Stimulated activated CD8-positive, alpha-beta memory T cell treated with anti-CD3 and anti-CD28 coated beads, Interleukin-4, amount 100 ng/mL, for 1 hour (primary cell): ENCODE measurements at places on chromosomes 12 and 14.
A peak's percentile ranks its signal among the peaks of the same experiment; 100 is the strongest.

- no peak for DNase-seq
Observed at GRCh38 chr14:66072190-66073084, 413.7 kb upstream of the CCDC196 start.

DNA sequence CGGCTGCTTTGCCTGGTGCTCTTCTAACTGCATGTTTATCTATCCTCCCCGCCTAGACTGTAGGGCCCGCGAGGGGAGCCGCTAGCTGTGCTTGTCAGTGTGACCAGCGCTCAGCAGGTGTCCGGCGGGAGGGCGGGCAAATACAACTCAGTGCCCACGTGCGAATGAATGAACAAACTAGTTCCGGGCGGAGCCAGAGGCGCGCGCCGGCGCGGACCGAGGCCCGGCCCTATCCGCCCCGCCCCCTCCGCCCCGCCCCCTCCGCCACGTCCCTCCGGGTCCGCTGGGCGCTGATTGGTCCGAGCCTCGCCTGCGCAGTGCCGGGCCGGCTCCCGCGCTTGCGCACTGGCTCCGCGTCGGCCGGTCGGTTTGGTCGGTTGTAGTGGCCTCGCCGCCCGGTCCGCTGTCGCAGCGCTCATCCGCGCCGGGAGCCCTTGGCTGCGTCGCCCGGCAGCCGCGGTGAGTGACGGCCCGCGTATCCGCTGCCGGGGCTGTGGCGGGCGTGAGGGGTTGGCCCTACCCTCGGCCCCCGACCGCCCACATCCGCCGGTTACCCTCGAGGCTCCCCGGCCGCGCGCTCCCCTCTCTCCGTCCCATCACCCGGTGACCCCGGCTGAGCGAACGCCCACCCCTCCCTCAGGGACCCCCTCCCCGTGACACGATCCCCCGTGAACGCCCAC lies 60.0 kb downstream of the DDX51 start:
- peak; percentile 76 for DNase-seq

DNA sequence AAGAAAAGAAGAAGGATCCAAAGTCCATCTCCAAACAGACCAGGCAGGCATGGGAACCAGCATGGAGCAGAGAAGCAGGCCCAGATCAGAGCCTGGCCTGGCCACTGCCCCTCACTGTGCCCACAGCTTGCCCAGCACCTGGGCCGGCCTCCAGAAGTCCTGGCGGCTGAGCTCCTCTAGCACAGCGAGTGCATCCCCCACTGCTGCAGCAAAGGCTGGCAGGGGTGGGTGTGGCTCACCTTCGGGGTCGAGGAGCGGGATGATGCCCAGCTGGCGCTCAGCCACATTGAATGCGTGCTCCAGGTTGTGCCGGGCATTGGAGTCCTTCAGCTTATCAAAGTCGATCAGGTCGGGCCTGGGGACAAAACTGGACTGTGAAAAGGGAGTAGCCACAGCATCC lies 78.7 kb downstream of the SPTB start:
- no peak for DNase-seq

DNA sequence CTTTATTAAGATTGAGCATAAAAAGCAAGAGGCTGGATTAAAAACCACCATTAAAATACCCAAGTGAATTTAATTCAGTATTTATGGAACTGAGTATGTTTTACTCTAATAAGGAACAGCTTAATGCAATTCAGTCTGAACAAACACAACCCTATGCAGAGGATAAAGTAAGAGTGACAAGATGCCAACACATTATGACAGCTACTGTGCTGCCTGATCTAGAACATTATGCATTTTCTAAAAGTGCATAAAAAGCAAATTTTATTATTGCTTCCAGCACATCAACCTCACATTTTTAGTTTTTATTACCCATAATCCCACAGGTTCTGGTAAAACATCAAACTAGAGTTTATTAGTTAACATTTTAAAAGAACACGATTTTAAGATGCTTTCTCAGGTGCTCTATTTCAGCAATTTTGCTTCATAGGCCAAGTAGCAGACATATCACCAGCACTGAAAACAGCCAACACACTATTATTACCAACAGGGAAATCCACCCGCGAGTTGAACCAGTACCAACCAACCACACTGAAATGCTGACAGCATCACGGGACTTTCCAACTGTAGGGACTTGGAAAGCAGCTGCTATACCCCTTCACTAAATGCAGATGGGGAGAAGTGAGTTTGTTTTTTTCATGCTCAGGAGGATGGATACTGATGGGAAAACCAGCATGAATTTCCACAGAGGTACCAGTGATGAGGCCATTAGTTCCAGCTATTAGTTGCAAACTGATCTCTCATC lies 372.1 kb downstream of the KCNH5 start:
- no peak for DNase-seq

GRCh38 chr12:13179211-13180074 lies 17.1 kb upstream of the EMP1 start:
- DNase-seq: peak; percentile 21

GRCh38 chr12:22069851-22070250 lies 23.8 kb downstream of the CMAS start:
- no peak for DNase-seq

GRCh38 chr12:132191715-132192553 lies 47.7 kb downstream of the NOC4L start:
- no peak for DNase-seq

DNA sequence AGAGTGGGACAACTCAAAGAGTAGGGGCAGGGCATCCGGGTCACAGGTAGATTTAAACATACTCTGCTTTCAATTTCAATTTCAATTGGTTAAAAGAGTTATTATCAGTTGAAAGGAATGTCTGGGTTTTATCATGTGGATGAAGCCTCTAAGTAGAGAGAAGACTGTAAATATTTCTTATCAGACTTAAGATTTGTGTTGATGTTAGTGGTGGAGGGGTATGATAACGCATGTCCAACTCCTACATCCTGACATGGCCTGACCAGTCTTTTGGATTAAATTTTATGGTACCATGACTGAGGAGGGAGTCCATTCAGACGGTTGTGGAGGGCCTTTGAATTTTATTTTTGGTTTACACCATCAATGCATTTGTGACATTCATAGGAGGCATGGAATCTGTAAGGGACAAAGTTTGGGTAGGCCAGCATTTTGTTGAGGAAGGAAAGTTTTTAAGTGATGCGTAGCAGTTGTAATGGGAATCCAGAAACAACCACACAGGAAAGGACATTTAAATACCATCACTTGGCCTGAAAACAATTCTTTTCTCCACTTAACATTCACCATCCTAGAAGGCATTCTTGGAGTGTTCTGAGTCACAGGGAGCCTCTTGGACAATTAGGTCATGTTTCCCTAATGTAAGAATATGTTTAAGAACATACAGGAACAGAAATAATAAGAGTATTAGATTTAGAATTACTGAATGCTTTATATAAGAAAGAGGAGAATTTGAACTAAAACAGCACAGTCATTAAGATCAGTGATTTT lies 371.9 kb downstream of the ATP23 start:
- DNase-seq: no peak

DNA sequence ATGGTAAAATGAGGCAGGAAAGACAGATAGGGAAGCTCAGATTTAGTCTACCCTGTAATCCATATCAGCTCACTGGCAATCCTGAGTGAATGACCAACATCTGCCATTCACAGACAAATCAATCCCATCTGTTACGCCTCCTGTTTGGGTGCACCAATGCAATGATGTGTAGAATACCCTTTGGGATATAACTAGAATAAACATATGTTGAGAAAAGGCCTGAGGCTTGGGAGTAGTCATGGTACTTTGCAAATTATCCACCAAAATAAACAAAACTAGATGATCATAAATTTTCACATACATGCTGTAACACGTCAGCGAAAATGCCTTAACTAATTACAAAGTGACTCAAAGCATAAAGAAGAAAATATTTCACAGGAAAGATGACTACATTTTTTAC lies 78.8 kb downstream of the KCNC2 start:
- no peak for DNase-seq

GRCh38 chr12:22682663-22683062 lies 57.7 kb downstream of the ETNK1 start:
- no peak for DNase-seq

DNA sequence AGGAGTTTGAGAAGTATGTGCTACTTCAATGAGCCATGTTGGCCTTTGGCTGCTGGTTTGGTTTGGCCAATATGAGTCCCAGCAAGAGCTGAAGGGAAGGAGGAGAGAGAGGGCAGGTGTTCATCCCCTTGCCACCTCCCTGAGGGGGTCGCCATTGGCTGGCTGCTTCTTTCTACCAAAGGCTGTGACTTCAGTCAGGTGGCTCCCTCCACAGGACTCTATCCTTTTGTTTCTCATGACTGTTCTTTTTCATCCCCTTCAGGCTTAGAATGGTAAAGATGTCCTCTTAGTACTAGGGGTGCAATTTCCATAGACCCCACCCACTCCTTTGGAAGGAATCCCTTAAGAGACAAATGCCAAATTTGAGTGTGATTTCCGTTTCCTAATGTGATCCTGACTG lies 31.2 kb upstream of the OTOGL start:
- DNase-seq: no peak

GRCh38 chr12:2251526-2252209 lies 198.9 kb downstream of the CACNA1C start:
- DNase-seq: no peak

GRCh38 chr12:91781114-91781513 lies 364.5 kb downstream of the BTG1 start:
- DNase-seq: no peak

DNA sequence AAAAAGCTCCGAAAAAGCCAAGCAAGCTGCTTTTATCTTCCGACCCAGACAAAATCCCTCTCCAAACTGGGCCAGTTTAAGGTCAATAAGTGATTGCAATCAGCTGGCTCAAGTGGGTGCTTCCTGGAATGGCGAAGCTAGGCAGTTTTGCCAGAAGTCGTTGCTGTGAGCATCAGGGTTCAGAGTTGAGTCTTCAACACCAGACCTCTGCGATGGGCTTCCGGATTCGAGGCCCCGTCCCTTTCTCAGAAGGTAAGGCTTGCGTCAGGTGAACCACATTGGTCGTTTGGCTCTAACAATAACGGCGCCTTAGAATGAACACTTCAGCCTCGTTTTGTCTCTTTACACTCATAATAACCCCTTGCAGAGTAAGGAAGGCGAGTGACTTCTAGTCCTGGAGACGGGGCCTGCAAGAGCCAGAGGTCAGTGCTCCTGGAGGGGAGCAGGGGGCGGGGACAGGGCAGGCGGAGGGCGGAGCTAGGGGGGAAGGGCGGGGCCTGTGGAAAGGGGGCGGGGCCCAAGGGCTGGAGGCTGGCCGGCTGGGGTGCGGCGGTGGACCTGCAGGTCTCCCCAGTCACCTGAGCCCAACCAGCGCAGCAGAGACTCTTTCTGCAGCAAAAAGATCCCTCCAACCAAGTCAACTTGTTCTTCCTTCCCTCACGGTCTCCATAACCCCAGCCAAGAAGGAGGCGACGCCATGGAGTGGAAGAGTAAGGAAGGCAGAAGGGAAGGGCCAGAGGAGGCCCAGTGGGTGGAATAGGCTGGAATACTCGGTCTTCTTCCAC lies 34.0 kb upstream of the NFYB start:
- DNase-seq: no peak

DNA sequence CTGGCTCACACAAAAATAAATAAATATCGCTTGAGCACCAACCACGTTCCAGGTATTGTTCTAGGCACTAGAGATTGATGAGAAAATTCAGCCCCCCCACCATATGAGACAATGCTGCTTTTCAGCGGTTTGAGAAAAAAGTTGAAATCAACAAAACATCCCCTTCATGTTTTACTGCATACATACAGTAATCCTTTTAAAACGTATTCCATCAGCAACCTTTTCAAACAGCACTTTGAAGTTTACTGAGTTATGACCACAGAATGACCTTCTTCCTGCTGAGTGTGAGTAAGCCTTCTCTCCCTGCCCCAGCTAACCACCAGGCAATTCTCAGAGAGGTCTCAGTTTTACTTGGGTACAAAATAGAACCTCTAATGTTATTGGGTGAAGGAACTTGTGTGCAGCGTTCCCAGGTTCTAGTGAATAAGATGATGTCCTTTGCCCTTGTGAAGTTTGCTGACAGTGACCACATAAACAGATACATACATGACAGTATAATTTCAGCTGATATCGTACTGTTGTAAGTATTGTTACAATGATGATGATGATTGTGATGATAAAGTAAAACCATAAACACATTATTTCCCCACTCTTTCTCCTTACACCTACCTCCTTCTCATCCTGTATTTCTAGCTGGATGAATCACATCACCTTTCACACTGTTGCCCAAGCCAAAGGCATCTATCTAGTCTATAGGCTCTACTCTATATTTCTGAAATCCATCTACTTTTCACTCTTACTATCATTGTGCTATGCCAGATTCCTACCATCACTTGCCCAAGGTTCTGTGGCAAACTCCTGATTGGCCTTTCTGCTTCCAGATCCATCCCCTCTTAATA lies 124.4 kb upstream of the KRR1 start:
- DNase-seq: no peak

DNA sequence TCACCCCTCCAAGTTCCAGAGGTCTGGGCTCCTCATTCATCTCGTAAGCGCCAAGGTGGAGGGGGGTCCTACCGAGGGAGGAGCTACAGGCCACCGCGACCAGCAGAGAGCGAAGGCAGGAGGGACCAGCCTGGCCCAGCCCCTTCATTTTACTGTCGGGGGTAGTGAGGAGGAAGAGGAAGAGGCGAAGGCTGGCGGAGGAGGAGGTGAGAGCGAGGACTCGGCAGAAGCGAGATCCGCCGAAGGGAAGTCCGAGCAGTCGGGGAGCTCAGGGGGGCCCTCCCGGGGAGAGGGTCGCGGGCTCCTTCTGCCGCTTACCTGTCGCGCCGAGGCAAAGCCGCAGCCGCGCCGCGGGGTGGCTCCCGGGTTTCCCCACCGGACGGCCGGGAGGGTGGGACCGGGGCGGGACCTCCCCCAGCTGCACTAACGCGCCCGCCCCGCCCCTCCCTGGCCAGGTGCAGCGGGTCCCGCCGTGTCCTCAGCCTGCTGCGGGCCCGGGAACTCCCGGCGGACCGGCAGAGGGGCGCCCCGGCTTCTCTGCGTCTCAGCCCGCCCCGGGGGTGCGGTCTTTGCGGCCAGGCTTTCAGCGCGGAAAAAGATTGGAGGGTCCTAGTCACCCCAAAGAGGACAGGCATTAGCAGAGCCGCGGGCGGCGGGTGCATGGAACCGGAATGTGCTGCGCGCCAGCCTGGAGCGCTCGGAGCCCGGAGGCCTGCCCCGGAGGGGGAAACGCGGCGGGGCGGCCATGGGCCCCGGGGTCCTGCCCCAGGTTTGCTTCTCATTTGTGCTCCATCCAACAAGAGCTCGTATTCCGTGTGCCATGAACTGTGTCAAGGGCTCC lies at the start of gene GALNT6:
TSS of gene GALNT6 (minus strand) at position 124 of the 841 bp plus-strand sequence. CDS start 11,625 bp downstream, outside the sequence.
- peak; percentile 32 for DNase-seq

- no peak for DNase-seq
Observed at GRCh38 chr12:131101703-131102492, 148.2 kb downstream of the ADGRD1 start.

GRCh38 chr14:49892301-49892635 lies 614 bp upstream of the ARF6 start:
- DNase-seq: no peak

- no peak for DNase-seq
Observed at GRCh38 chr12:48034835-48035805, 30.8 kb upstream of the COL2A1 start.

- peak; percentile 25 for DNase-seq
Observed at GRCh38 chr12:53097564-53098353, at the start of gene IGFBP6. Gene IGFBP6 (plus strand): TSS chr12:53097667. CDS start chr12:53097718, 51 bp downstream.

DNA sequence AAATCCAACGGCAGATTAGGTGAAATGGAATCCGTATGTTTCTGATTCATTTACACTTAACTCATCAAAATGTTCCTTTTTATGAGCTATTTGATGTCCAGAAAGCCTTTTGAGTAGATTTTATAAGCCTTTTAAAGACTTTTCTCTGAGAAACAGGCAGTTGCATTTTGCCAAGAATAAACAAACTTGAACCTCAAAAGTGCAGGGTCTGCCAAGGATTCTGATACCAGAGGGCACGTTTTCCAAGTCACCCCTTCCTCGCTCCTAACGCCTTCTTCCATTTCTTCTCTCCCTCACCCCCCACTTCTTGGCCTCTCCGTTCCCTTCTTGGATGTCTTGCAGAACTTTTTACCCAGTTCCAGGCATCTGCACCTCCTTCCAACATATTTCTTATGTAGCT lies 200.6 kb upstream of the TBX3 start:
- DNase-seq: no peak
